ENCODE measurements at places on chromosomes 5 and 9.

DNA sequence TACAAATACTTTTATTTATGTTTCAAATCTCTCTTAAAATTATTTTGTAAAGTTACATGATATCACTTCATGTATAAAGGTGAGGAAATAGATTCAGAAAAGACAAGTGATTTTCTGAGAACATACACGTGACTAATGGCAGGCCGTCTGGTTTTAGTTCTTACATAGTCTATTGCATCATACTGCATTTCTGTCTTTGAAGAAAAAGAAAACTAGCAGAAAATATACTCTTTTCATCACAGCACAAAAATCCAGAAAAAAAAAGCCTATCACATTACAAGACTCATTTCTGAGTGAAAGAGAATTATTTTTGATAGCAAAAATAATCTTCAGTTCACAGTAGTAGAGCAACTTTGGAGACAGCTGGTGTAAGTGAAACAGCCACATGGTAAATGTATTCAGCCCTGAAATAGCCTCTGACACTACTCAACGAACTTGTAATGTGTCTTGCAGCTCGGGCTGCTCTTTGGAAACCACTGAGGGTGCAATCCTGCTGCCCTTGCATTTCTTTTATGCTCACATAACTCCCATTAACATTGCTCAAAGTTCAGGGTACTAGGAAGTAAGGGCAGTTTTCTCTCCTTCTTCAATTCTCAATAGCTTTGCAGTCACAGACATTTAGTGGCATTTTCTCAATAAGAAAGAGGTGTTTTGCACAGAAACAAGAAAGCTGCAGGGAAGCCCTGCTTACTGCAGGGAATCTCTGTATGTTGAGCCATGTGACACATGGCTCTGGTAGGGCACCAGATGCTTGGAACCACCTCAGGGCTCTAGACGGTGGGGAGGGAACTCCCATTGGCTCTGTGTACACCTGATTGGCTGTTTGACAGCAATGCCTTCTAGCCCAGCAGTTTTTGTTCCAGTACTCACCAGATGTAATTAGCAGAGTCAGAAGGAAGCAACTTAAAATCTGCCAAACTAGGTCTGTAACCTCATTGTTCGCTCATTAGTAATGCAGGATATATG lies 845.3 kb upstream of the PTPRD start:
- DNase-seq = no peak

DNA sequence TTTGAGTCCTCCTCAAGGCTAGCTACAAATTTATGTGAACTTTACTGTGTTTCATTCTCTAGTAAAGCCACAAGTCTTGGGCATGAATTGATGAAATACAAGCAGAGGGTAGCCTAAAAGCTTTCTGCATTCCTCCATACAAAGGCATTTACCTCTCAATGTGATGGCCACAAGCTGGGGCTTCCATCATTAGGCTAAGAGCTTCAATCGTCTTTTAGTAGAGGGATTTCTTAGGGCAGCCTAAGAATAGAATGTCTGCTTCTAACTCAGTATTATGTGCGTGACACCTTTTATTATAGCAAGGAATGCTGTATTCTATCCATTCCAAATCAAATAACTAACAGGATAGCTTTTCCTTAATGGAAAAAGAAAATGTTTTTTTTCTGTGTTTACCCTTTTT lies 3.7 kb downstream of the PLAC8L1 start:
- DNase-seq = no peak

GRCh38 chr9:122929796-122930354 lies 1.4 kb downstream of the ZBTB26 start:
- no peak for DNase-seq

GRCh38 chr5:116652903-116653302 lies 78.3 kb upstream of the SEMA6A start:
- no peak for DNase-seq

DNA sequence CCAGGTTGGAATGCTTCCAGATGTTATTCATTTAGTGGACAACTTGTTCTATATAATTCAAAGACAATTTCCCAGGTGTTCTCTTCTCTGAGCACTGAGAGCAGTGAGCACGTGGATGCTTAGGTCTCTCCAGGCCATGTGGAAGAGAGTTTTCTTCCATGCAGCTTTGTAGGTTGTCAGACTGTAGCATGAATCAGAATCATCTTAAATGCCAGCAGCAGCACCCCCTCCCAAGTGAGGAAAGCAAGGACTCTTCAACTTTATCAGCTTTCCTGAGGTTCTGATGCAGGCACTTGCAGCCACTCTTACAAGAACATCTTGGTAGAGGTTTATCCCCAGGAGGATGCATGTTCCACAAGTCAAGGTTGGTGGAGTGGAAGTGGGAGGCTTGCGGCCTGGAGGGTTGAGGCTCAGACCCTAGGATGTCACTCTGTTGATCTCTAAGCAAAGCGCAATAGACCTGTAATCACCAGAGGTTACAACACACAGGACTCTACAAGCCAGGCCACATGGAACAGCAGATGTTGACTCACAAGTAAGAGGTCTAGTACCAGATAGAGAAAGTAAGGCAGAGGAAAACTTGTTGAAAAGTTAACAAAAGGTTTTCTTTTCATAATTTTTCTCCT lies 47.7 kb downstream of the UGCG start:
- no peak for DNase-seq

- DNase-seq = no peak
These were observed 133.4 kb downstream of the DAB2IP start for GRCh38 chr9:121784731-121785411.

GRCh38 chr5:2187687-2188086 lies 305.0 kb upstream of the IRX4 start:
- DNase-seq = no peak

GRCh38 chr9:79896390-79896980 lies 324.7 kb downstream of the TLE4 start:
- no peak for DNase-seq

- no peak for DNase-seq
These were observed 39.2 kb downstream of the TLE4 start for GRCh38 chr9:79610791-79611614.

- DNase-seq = no peak
These were observed 41.4 kb upstream of the DNAH5 start for GRCh38 chr5:13985731-13986418.

DNA sequence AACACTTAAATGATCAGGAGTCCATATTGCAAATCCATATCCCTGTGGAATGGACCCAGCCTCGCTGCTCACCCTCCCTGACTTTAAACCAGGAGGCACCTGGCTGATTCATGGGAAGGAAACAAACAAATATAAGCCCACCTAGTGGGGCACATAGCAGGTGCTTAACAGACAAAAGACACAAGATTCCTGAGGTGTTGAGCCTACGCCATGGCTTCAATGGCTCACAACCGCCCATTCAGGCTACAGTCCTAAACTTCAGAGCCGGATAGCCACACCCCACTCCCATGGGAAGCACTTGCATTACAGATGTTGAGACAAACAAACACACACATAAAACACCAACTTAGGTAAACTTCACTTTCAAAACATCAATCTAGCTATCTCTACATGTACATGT lies 359.9 kb downstream of the ICE1 start:
- no peak for DNase-seq

GRCh38 chr5:178145965-178146820 lies 7.5 kb downstream of the NHP2 start:
- peak; percentile 57 for DNase-seq
